Midbrain (tissue), 1 donor: ENCODE measurements at places on chromosomes 2 and 18.

DNA sequence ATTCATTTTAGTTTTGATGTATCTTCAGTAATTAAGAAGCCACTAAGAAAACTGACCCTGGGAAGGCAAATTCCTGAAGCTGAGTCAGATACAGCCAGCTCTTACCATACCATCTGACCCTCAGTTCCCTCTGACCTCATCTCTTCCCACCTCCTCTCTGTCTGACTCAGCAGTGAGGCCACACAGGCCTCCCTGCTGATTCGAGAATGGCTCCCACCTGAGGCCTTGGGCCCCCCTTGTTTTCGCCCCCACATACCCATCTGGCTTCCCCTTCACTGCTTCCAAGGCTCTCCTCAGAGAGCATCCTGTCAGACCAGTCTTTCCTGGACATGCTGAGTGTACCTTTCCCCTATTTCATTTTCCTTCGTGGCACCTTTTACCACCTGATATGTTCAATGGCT is 71.0 kb upstream of the CYP1B1 start:
- DNase-seq, result no peak

DNA sequence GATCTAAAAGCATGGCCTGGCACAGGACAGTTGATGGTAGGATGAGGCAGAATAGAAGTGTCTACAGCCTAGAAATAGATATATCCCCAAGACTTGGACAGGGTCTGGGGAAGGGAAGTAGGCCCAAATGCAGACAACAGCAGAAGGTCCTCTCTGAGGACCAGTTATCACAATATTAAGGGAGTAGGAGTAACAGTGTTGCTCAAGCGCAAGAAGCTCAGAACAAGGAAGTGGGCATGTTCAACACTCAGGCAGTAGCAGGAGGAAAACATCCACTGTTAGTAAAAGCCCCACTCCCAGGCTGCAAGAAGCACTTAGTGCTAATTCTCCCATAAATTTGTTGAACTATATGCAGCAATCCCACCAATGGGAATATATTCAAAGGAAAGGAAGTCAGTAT is 314.7 kb downstream of the METTL4 start:
- DNase-seq, result no peak

- no peak for DNase-seq
These were observed 42.3 kb upstream of the ALPP start for GRCh38 chr2:232336241-232336736.

DNA sequence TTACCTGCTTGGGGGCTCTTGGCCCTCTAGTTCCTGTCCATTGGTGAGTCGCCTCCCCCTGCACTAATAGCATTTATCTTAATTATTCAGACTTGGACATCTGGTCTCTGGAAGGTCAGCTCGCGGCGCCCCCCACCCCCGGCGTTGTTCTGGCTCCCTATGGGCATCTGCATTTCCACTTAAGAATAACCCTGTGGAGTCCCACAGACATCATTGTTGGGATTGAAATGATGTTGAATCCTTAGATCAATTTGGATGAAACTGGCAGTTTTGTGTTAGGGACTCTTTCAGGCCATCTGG is 313.8 kb upstream of the HS6ST1 start:
- no peak for DNase-seq

GRCh38 chr2:52416340-52416739 is 1351.3 kb upstream of the CHAC2 start:
- DNase-seq, result no peak

DNA sequence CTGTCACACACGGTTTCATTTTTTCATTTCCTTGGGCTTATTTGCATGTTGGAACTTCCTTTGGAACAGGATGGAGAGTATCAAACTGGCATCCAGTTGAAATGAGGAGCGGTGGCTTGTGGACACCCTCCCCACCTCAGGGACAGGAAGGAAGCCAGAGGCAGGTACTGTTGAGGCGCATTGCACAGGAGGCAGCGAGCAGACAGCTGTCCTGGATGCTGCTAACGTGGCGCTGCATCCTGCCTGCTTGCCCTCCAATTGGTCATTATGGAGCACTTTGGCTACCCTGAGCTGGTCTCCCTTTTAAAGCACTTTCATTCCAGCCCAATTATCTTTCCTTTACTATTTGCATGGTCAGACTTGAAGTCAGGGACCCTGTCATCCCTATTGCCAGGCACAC is 80.7 kb upstream of the ITGA4 start:
- DNase-seq, result no peak

GRCh38 chr2:8087480-8087840 is 594.4 kb upstream of the ID2 start:
- no peak for DNase-seq

DNA sequence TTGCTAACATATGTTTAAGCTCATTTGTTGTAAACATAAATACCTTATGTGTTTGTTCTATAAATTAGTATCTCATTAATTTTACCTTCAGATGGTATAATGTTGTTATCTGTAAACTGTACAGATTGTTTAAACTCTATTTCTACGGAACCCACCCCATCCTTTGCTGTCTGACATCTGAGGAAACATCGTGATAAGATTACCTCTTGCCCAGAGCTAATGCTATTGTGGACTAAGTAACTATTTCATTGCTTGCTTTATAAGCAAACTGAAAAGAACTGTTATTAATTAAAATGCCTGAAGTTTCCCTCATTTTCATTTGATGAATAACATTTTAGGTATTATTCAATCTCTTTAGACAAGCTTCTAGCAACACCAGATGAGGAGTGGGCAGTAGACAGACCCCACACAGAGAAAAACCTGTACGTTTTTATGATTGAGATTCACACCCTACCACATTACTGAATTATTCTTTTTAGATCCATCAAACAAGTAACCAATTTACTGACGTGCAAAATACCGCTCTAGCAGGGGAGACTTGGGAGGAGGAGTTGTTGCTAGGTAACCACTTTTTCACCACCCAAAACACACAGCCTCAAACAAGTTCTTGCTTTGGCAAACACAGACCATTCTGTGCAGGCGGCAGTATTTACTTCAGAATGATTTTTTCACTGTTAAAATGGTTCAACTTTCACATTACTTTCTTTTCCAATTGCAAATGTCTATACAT is 1.9 kb upstream of the SYT4 start:
- peak; percentile 52 for DNase-seq

GRCh38 chr2:166239548-166239947 is 111.7 kb upstream of the SCN1A start:
- DNase-seq, result no peak

DNA sequence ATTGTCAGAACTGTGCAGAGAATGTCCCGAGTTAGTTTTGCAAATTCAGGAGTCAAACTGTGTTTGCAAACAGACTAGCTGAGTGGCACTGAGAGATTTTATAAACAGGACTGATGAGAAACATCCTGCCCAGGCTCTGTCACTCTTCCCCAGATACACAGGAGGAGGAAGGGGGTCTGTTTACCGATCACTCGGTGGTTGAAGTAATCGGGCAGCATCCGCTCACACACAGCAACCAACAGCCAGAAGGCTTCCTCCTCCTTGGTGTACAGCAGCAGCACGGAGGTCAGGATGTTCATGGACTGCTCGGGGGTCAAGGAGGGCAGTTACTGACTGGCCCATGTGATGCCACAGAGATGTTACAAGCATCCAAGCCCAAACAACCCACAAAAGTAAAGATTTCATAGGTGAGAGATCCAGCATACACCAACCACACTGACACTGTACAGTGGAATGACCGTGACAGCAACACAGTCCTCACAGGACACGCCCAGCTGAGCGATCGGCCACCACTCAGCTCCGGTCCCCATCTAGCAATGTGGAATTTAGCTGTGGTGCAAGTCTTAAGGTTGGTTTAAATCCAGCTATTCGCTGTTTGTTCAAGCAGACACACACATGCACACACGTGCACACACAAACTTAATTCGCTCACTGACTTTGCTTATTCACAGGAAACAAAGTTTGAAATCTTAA is 30.1 kb downstream of the RPL31 start:
- no peak for DNase-seq
